Cerebellar nuclear complex (tissue), 1 donor: ENCODE measurements at places on chromosomes 5 and 9.

DNA sequence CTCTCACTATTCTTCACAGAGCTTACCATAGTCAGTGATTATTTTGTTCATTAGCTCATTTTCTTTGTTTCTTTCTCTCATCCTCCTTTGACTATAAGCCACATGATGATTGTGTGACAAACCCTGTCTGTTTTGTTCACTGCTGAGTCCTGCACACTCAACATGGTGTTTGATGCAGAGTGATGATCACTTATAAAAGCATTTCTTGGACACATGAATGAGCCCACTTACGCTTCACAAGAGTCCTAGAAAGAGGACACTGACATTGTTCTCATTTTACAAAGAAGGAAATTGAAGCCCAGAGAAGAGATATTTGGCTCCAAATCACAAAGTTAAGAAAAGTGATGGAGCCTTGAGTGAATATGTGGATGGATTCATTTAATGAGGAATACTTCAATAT, 13.4 kb downstream of the ABLIM3 start:
- no peak for DNase-seq

GRCh38 chr5:149450199-149450598, 71.1 kb upstream of the IL17B start:
- DNase-seq, result no peak

- DNase-seq, result no peak
Observed at GRCh38 chr9:133274236-133275104, 531 bp downstream of the ABO start.

DNA sequence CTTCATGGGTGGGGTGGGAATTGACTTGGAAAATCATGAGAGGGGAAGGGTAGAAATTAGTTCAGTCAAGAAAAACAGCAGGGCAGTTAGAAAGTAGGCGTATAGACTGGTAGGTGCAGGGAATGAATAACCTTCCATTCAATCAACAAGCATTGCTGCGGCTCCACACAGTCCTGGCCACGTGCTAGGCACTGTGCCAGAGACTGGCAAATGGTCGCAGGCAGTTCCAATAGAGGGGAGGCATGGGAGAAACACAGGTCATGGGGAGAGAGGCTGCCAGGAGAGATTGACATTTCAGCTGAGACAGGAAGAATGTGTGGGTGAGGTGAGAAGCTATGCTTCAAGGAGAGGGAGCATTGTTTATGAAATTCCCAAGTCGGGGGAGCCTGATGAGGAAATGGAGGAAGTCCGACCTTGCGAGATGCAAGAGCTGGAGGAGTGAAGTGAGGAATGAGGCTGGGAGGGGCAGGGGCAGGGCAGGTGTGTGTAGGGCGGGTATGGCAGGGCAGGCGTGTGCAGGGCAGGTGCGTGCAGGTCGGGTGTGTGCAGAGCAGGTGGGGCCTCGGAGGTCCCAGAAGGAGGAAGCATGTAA, 54.4 kb upstream of the PPARGC1B start:
- DNase-seq, result no peak

GRCh38 chr5:179044765-179045164, 15.4 kb upstream of the ZNF354C start:
- DNase-seq, result no peak

GRCh38 chr9:120909904-120910303, 16.7 kb downstream of the TRAF1 start:
- no peak for DNase-seq

DNA sequence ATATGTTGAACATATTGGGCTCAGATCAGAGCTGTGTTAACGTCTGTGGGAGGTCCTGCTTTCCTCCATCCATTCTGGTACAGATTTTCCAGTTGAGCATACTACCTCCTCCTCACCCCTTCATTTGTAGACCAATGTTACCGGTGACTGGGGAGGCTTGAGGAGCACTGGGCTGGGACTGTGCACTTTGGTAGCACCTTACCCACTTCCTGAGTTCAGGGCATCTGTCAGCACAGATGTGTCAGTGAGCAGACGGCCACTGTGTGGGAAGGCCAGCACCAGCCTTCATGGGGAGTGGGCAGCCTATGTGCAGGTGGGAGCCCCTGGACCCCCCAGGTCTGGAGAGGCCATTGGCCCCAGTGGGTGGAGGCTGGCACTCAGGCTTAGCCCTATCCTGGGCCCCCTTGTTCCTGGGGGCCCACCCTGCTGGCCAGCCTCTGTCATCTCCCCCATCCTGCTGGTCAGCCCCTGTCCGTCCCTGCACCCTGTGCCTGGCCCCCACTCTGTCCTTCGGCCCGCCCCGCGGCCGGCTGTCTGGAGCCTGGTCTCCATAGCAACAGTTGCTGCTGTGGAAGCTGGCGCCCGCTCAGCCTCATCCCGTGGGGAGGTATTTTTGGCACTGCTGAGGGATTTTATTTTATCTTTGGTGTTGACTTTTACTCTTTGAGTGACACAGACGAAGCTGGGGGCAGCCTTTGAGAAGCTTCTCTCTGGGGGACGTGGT, 21.3 kb downstream of the WNK2 start:
- no peak for DNase-seq

- no peak for DNase-seq
Observed at GRCh38 chr5:56827049-56827448, 11.7 kb downstream of the MAP3K1 start.

GRCh38 chr9:116275418-116276195, 122.0 kb downstream of the PAPPA start:
- no peak for DNase-seq

- DNase-seq, result no peak
Observed at GRCh38 chr5:10772901-10773585, 12.0 kb upstream of the DAP start.

- no peak for DNase-seq
Observed at GRCh38 chr5:87210743-87211142, 56.9 kb upstream of the RASA1 start.

GRCh38 chr5:73969195-73970036, 343.4 kb downstream of the ARHGEF28 start:
- no peak for DNase-seq

DNA sequence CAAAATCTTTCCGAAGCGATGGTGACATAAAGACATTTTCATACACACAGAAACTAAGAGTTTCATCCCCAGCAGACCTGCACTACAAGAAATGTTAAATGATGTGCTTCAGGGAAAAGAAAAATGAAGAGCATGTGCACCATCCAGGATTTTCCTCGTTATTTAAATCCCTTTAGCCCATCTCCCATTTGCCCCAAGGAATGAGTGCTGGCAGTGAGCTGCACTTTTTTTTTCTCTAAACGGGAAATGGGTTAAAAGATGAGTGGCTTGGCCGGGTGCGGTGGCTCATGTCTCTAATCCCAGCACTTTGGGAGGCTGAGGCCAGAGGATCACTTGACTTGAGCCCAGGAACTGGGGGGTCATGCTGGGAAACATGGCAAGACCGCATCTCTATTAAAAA, 6.8 kb upstream of the LRRC14B start:
- DNase-seq, result no peak

- DNase-seq, result no peak
Observed at GRCh38 chr5:145824040-145824439, 11.1 kb downstream of the PRELID2 start.

- DNase-seq, result no peak
Observed at GRCh38 chr9:113770396-113770795, 105.7 kb upstream of the ZNF618 start.

GRCh38 chr5:89930591-89931392, 478.8 kb downstream of the CETN3 start:
- no peak for DNase-seq

DNA sequence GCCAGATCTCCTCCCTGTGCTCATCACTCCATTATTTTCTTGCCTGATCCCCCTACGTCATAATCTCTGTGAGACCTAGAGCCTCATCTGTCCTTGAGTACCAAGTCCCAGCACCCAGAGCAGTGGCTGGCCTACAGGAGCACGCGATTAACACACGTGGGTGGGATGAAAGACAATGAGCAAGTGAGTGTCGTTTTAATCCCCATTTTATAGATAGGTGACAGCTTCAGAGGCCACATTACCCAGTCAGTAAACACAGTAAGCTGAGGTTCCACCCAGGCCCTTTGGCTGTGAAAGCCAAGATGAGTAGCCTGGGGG, 17.3 kb downstream of the TRUB2 start:
- no peak for DNase-seq

DNA sequence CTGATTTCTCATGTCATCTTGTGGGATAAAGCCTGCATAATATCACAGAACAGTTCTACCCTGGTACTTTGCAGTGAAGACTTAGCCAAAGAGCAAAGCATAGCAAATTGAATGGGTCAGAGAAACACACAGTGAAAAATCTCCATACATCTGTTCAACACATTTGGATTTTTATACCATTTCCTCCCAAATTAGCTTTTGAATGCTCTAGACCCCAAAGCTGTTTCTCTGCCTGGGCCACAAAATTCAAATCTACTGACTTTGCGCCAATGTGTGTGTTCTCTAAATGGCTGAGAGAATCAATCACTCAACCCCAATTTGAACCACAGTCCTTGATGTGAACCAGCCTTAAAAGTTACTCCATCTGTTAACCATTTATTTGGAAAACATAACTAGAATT, 236.9 kb upstream of the NFIL3 start:
- DNase-seq, result no peak

GRCh38 chr5:157610990-157611389, 35.4 kb upstream of the ADAM19 start:
- no peak for DNase-seq

DNA sequence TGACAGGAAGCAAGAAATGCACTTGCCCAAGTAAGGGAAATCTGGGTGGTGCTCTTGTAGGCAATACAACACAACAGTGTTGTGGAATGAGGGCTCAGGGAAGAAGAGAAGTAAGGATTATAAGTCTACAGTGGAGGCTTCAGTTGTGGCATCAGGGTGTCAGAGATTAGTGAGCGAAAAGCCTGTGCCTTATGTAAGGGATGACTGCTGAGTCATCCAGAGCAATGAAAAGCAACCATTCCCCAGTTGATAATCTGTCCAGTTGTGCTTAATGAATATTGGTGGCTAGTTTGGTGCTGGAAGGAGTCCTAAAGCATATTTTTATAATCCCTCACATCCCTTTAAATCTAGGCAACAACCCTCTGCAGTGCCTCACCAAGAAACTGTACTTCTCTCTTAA, 42.0 kb downstream of the FBXO38 start:
- no peak for DNase-seq

GRCh38 chr5:105752801-105753200, 1917.9 kb downstream of the EFNA5 start:
- DNase-seq, result no peak

- DNase-seq, result no peak
Observed at GRCh38 chr5:122880749-122881148, 35.3 kb downstream of the SNX24 start.

GRCh38 chr9:88733651-88734421, 198.9 kb downstream of the NXNL2 start:
- DNase-seq, result no peak

DNA sequence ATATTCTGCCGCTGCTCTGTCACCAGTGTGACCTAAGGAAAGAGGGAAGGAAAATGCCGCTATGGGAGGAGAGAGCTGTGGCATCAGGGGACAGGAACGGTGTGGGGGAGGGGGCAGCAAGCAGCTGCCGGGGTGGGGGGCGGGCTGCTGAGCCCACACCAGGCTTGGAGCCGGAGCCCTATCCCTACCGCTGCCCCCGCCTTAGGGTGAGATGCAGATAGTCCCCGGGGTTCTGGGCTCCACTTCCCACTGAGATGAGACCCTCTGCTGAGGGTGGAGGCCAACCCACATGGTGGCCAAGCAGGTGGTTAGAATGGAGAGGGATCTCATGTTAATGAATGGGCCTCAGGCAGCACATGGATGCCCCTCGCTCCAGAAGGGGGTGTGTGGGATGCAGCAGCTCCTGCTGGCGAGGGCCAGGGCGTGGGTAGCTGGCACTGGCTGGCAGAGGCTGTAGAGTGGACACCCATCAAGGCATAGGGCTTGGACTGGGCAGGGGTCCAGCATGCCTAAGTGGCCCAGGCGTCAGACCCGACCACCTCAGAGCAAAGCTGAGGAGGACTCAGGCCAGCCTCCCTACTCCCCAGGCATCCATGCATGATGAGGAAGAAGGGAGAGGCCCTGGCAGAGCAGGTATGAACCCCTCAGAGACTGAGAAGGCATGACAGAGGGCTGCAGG, 131.5 kb downstream of the ZNF354C start:
- no peak for DNase-seq

DNA sequence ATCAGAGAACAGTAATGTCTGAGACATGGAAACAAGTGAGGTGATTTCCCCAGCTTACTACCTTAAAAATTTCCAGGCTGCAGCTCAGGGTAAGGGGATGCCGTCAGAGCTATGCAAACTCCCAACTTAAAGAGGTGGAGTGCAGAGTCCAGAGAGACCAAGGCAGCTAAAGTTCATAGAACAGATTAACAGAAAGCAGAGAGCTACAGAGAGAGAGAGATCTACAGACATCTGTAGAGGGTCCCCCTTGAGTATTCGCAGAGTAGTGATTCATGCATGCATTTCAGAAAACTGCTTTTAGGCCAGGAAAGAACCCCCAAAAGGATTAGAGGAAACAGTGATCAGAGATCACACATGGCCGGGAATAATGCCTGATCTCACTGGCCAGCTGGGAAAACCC, 306.2 kb upstream of the PUM3 start:
- DNase-seq, result no peak

DNA sequence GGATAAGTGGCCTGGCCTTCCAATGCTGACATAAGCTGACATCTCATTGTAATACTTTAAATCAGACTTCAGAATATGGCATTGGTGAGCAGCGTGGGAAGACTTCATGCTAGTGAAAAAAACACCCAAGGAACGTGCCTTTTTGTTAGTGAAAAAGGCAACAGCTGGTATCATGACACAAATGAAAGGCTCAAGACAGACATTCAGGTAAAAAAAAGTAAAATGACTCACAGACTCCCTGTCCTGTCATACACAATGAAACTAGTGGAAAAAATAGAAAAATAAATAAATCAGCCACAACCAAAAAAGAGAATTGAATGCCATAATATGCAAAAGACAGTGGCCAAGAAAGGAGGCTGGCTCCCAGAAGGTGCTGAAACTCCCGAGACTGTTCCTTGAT, 24.4 kb upstream of the PPP1R2B start:
- DNase-seq, result no peak

GRCh38 chr9:95103871-95104580, 213.5 kb downstream of the FANCC start:
- no peak for DNase-seq
